ENCODE measurements at places on chromosomes 4 and X.

GRCh38 chr4:2243681-2244380 lies 1.9 kb upstream of the HAUS3 start:
- DNase-seq, result no peak

GRCh38 chr4:138327338-138327737 lies 85.2 kb upstream of the SLC7A11 start:
- no peak for DNase-seq

DNA sequence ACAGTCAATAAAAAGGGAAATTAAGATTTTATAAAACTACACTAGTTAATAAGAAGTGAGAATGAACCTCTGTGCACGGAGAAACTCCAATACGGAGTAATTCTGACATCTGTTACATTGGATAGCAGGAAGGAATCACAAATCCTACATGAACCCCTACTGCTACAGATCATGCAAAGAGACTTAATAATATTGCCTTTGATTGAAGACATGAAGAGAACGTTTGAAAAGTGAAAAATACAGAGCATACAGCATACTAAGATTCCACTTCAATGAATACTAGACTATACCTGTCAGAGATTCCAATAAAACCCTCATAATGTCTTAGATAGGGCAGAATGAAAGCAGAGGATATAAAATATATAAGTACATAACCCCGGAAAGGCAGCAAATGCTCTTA lies 360.4 kb upstream of the GALNT7 start:
- DNase-seq, result no peak

DNA sequence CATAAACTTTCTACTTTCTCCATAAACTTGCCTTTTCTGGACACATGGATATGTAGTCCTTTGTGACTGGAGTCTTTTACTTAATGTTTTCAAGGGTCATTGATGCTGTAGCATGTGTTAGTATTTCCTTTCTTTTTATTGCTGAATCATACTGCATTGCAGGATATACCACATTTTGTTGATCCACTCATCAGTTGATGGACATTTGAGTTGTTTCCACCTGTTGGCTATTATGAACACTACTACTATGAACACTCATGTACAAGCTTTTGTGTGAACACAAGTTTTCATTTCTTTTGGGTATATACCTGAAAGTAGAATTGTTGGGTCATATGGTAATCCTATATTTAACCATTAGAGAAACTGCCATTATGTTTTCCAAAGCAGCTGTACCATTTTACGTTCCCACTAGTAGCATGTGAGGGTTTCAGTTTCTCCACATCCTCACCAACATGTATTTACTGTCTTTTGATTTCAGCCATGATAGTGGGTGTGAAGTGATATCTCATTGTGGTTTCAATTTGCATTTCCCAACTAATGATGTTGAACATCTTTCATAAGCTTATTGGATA lies 26.3 kb upstream of the GPM6B start:
- DNase-seq, result no peak

DNA sequence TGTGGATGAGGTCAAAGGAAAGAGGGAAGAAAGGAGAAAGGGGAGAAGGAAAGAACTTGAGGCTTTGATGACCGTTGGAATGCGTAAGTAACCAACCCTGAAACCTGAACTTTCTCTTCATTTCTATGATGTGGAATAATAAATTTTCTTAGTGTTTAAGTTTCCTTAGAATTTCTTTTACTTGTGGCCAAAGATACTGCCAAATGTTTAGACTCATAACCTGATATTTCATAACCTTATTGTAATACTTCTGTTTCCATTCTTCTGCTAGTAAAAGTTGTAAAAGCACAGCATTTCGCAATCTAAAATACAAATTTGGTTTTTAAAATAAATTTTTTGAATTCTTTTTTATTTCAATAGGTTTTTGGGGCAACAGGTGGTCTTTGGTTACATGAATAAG lies 258.5 kb upstream of the GIMD1 start:
- DNase-seq, result no peak

GRCh38 chr4:5780831-5781480 lies 70.0 kb downstream of the EVC start:
- DNase-seq, result no peak

- DNase-seq, result no peak
Observed at GRCh38 chrX:149515954-149516602, 11.0 kb upstream of the IDS start.

- DNase-seq, result no peak
Observed at GRCh38 chrX:48573690-48574269, 504 bp upstream of the RBM3 start.

GRCh38 chrX:18931972-18932371 lies 51.9 kb downstream of the PHKA2 start:
- no peak for DNase-seq

DNA sequence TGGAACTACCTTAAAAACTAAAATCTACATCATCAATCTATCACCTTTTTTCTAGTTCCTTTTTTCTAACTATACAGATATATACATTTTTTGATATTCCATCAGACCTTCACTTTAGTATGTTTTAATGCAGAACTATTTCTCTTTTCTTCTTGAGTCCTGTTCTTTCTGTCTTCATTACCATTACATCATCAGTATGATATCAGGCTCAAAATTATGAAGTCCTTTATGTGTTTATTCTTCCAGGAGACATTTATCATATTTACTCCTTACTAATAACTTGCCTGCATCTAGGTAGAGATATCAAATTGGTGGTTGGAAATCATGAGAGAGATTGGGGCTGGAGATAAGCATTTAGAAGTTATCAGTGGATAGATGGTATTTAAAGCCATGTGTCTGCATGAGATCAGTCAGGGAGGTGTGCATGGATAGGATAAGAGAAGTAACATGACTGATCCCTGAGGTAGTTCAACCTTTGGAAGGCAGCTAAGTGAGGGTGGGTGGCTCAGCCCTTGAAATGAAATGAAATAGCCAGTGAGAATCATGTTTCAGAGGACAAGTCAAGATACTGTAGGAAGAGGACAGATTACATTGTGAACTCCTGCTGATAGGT lies 43.1 kb downstream of the MRPL1 start:
- no peak for DNase-seq

DNA sequence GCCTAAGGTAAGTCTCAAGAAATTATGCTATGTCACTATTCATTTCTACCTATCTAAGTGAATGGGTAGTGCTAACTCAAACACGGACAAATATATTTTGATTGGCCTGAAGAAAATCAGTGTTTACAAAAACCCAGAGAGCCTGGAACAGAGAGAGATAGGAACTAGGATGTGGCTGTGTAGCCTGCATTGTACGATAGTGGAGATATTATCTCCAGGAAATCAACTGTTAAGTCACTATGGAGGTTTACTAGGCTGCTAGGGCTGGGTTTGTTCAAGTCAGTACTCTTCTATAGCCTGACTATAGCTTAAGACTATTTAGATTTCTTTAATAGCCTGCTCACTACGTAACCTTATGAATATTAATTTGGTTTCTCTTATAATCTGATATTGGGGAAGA lies 127.9 kb downstream of the TACR3 start:
- no peak for DNase-seq

- DNase-seq, result no peak
Observed at GRCh38 chr4:156798438-156798837, 173.2 kb downstream of the PDGFC start.

DNA sequence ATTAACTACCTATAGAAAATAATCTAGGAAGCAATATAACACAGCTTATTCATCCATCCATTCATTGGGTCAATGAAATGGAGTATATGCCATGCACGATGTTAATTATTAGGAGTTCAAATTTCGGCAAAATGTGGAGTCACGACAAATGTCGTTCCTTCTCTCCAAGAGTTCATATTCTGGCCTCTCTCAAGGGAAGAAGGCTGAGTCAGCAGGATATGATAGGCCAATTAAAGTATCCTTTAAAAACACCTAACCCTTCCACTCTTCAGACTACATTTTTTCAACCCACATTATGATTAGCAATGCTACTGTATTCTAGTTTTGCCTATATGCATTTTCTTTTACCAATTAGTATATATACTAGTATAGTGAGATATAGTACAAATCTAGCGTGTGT lies 163.1 kb downstream of the LARP7 start:
- no peak for DNase-seq

- no peak for DNase-seq
Observed at GRCh38 chr4:99679204-99679603, 21.6 kb upstream of the C4orf54 start.

DNA sequence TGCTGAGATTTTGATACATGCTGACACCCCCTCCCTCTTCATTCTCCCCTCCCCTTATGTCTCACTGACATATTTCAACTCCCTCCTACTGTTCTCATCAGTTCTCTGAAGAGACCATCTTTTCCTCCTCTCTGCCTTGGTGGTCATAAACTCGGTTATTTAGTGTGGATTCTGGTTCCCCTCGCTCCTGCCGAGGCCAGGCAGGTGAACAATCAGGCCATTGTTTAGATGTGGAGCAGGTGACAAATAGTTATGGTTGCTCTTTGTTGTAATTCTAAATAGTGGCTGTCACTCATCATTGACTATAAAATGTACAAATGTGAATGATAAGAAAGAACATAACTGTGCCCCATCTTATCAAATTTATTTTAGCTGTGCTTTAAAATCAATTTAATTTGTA lies 324.6 kb downstream of the BCOR start:
- no peak for DNase-seq

GRCh38 chr4:55980725-55981124 lies 32.0 kb downstream of the CEP135 start:
- DNase-seq, result no peak

- DNase-seq, result no peak
Observed at GRCh38 chrX:120271218-120271617, 20.6 kb downstream of the ZBTB33 start.

DNA sequence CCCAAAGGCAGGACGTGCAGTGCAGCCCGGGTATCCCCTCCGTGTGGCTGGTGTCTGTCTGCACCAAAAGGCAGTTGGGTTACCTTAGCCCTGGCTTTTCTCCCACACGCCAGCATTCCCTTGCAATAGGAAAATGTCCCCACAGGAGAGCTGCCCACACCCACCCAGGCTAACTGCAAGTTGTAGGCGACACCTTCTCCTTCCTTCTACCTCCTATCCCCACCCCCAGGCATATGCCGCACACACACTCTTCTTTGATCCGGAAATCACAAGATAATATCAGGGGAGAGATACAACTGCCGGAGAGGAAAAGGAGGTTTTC lies 444 bp upstream of the APBB2 start:
- no peak for DNase-seq
